Activated T-helper 1 cell treated with anti-CD3 and anti-CD28 coated beads, Interleukin-12 subunit alpha, Interleukin-12 subunit beta, Interleukin-2, Interleukin-4 antibody, amounts not matched to agents 30 ng/mL and 10 ng/mL and 1 ng/mL, durations not matched to agents 14 hours and 24 hours and 36 hours (primary cell): ENCODE measurements at places on chromosomes 11 and 22. TPM values are rescaled to one million over a fixed set of nuclear protein-coding genes. Genes with fewer than 3 reads are reported as not detected.

The ARHGAP20 gene
- not detected in 2 replicates for total RNA-seq

The CTSW gene
- total RNA-seq = 5.7 and 7.4 TPM in 2 replicates

The OR52B4 gene
- not detected in 2 replicates for total RNA-seq

The MS4A15 gene
- not detected in 2 replicates for total RNA-seq

The BIRC3 gene
- 101 and 108 TPM in 2 replicates for total RNA-seq

The TRAF6 gene
- total RNA-seq = 10.5 and 11.1 TPM in 2 replicates

The MS4A6E gene
- total RNA-seq = not detected in 2 replicates

The CHRM1 gene
- total RNA-seq = not detected in 2 replicates

The SCO2 gene
- total RNA-seq = 8.7 and 14.8 TPM in 2 replicates

The TMPRSS6 gene
- total RNA-seq = 2.3 and 3.3 TPM in 2 replicates

GRCh38 chr11:44760917-44761550 is 34.3 kb downstream of the TSPAN18 start:
- no peak for DNase-seq

DNA sequence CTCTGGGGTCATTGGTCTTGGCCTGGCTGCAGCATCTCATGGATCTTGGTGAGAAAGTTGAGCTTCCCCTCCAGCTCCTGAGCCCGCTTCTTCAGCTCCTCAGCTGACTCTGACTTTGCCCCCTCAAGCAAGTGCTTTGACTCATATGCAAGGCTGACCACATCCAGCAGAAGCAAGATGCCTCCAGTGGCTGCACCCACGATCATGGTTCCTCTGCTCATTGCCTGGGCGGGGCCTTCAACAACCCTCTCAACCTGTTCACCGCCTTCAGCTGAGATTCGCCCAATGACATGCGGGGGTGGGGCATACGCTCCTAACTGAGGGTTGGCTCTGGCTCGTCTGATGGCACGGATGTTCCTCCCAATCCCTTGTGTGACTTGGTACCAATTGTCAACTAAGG is 11.9 kb downstream of the APOL2 start:
- no peak for DNase-seq

DNA sequence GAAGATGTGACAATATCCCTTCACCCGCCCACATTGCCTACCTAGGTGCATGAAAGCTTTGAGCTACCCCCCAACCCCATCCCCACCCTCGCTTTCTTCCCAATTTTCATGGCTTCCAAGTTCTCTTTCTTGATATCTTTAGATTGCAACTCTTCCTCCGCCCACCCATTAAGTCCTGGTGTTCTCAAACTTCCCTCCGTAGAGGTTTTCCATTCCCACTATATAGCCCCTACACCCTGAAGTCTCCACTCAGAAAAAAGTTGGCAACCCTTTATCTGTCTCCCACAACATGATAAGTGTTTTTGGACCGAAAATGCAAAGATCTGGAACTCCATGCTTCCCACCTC is 572 bp downstream of the ZNF70 start:
- DNase-seq = no peak

- DNase-seq = no peak
Observed at GRCh38 chr22:49735901-49736421, 91.7 kb downstream of the BRD1 start.

DNA sequence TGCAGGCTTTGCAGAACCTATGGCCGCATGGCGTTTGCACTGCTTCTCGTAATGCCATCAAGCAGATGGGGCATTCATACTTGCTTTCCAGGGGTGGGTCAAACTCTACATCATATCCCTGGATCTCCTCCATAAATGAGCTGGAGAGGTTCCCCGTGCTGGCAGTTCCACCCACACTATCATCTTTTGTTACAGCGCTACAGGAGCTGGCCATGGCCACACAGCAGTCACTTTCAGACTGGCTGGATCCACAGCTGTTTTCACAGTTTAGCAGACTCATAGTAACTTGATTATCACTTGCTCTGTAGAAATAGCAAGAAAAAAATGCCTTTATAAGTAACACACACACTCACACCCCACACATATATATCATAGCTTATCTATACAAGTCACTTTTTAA is 8.8 kb downstream of the TRAF6 start:
- no peak for DNase-seq

GRCh38 chr11:67031791-67032561 is 9.0 kb downstream of the SYT12 start:
- no peak for DNase-seq

GRCh38 chr11:121575250-121575962 is 122.6 kb upstream of the SORL1-AS1 start:
- no peak for DNase-seq

DNA sequence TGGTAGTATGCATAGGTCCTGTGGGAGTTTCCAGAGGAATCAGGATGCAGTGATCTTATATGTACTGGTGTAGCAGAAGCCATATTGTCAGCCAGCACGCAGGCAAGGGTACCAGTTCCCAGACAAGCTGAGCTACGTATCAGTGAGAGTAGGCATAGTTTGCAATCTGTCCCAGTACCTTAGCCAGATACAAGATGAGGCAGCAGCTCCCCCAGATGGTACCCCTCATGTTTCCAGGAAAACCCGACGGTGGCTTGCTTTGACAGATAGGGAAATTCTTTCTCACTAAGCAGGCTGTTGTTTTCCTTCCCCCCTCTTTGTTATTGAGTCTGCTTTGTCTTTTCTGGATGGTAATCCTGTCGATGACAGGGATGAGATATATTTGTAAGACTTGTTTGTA is 109.7 kb upstream of the RRM1 start:
- DNase-seq = peak; percentile 8

GRCh38 chr11:12508151-12508751 is 130.9 kb downstream of the PARVA start:
- no peak for DNase-seq

- no peak for DNase-seq
Observed at GRCh38 chr11:86115542-86116385, 46.9 kb upstream of the PICALM start.

- DNase-seq = no peak
Observed at GRCh38 chr22:39094717-39095389, 2.2 kb upstream of the APOBEC3H start.

GRCh38 chr11:62430425-62430824 is 11.6 kb downstream of the SCGB1A1 start:
- DNase-seq = no peak

DNA sequence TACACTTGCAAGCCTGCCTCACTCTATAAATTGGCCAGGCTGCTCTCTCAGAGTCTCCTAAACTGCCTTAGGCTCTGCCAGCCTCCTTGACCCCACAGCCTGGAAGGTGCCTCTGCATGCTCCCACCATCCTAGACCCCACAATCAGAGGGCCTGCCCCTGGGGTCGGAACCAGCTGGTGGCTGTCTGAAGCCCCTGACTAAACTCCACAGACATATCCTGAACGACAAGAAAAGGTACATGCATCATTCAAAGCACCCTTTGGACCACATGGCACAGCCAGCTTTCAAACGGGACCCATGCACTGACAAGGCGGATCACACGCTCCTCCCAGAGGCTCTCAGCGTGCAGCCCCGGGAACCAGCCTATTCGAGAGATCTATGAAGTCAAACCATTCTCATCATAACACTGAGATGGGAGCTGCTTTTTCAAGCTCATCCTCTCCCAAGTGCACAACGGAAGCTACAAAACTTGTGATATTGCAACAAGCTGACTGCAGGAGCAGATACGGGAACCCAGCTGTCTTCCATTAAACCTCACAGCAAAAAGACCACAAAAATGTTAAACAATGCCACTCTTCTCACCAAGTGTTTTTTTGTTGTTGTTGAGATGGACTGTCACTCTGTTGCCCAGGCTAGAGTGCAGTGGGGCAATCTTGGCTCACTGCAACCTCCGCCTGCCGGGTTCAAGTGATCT is 8.1 kb downstream of the SHANK2 start:
- no peak for DNase-seq

DNA sequence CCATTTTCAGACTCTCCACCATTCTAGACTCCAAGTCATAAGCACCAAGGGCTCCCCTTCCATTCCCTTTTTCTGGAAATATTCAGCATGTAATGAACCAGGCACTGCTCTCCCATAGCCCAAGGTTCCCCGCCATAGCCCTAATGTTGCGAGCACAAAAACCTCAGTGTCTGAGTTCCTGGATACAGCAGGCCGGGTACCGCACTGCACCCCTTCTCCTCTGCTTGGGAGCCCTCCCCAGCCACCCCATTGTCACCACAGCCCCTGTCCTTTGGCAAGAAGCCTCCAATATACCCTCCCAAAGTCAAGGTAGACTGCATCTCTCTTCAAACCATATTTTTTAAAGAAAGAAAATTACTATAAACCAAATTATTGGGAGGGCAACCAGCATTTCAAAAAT is 1341.1 kb downstream of the BRD1 start:
- no peak for DNase-seq

DNA sequence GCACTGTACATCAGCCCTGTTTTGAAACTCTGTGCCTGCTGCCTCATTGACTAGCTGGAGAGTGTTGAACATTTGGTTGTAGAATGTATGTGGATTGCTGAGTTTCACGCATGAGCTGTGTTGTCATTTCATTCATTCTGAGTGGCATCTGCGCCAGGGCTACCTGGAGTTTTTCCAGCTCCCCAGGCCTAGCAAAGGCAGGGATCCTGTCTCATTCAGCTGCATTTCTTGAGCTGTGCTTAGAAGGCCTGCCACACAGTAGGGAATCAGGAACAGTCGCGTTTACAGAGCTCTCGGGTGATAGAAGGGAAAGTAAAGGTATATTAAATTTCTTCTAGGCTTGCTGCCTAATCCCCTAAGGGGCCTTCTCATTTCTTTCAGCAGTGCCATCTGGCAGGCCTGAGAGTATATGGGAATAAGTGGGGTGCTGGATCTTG is 44.3 kb downstream of the PTPRJ start:
- DNase-seq = no peak

GRCh38 chr11:133928628-133929059 is 28.1 kb downstream of the IGSF9B start:
- peak; percentile 61 for DNase-seq

GRCh38 chr11:109507331-109507730 is 85.3 kb downstream of the C11orf87 start:
- DNase-seq = no peak

DNA sequence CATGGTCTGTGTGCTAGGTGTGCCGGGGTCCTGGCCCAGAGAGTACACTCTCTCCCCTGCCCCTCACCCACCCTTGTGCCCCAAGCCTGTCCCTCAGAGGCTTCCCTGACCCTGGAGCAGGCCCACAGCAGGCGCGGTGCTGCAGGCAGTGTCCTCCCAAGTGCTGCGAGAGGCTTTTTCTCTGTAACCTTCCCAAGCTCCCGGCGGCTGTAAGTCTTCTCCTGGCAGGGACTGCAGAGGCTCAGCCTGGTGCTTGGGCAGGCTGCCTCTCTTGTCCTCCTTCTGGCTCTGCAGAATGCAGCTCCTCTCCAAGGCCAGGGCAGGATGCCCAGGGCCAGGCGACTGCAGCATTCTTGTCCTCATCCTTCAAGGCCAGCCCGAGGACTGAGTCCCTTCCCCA is 15.9 kb downstream of the RFPL1 start:
- no peak for DNase-seq

- DNase-seq = no peak
Observed at GRCh38 chr11:35242412-35243242, 103.7 kb downstream of the CD44 start.

GRCh38 chr22:17710023-17710422 is 64.2 kb downstream of the BID start:
- DNase-seq = no peak

- no peak for DNase-seq
Observed at GRCh38 chr11:70038034-70038834, 39.9 kb upstream of the ANO1 start.

GRCh38 chr11:105609341-105609781 is 512 bp upstream of the GRIA4 start:
- DNase-seq = no peak

DNA sequence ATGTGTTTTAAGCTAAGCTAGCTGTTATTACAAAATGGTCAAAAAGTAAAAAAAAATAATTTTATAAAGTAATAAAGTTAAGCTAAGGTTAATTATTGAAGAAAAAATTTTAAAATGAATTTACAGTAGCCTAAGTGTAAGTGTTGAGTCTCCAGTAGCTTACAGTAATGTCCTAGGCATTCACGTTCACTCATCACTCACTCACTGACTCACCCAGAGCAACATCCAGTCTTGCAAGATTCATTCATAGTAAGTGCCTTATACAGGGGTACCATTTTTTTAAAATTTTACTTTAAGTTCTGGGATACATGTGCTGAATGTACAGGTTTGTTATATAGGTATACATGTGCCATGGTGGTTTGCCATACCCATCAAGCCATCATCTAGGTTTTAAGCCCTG is 11.6 kb upstream of the OOSP4B start:
- DNase-seq = no peak

GRCh38 chr22:30591191-30591587 is 521 bp downstream of the PES1 start:
- DNase-seq = no peak
